NCI-H1092 (cell line): ENCODE measurements at places on chromosomes 7 and 10.

DNA sequence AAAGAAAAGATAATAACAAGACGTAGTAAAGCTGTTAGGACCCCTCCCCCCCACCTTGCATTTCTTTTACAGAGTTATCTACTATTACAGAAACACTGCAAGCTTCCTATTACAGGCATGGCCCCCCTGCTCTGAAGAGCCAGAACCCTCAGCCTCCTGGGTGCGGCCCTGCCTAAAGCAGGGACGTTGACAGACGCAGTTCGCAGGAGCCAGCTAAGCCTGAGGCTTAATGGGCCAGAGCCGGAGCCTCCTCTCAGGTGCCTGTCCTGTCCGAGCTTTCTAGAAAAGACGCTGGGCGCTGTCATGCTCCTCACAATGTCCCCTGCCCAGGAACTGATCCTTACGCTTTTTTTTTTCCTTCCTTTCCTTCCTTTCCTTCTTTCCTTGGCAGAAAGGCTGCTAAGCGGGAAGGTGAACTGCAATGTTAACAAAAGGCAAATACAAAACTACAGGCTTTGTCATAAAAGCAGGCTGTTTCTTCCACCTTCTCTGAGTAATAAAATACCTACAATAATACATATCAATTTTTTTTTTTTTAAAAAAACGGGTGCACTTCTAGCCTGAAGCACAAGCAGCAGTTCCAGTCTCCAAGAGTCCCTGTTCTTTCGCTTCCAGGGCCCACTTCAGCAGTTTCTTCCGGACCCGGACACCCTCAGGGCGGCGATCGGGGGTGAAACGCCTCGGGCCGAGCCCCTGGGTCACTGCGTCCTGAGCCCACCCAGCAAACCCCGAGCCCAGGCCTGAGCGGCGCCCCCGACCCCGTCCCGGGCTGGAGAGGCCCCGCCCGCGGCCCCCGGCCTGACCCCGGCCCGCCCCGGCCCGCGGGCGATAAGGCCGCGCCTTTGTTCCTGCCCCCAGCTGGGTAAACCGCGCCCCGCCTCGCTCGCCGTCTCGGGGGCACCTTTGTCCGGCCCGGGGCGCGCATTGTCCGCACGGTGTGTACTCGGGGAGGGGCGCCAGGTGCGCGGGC is 11.2 kb downstream of the MNX1 start:
- DNase-seq = no peak

GRCh38 chr7:17928055-17928454 is 12.2 kb downstream of the SNX13 start:
- no peak for DNase-seq

- DNase-seq = no peak
These were observed 526 bp upstream of the LAMTOR4 start for GRCh38 chr7:100148225-100148558.

- DNase-seq = no peak
These were observed 8.6 kb downstream of the ZNF786 start for GRCh38 chr7:149081914-149082313.

DNA sequence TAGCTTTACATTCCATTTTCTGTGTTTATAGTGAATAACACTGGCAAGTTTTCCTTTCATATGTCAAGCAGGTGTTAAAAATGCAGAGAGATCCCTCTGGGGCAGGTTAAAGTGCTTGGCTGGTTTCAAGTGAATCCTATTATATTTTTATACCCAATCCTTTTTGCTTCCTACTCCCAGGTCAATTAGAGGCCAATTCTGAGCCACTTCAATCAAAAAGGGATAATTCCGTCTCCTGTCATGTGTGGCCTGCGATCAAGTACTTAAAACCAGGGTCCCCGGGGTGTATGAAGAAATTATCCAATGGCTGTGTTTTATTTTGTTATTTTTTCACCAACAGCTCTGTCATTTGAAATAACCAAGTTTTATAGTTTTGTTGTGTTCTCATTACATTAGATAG is 313.2 kb downstream of the PRPF18 start:
- DNase-seq = no peak

- DNase-seq = no peak
These were observed 51.1 kb downstream of the SHH start for GRCh38 chr7:155761162-155761561.

- no peak for DNase-seq
These were observed 61.7 kb downstream of the ADRA2A start for GRCh38 chr10:111138544-111138943.

- no peak for DNase-seq
These were observed 1.4 kb downstream of the CELF2 start for GRCh38 chr10:11018855-11019631.

DNA sequence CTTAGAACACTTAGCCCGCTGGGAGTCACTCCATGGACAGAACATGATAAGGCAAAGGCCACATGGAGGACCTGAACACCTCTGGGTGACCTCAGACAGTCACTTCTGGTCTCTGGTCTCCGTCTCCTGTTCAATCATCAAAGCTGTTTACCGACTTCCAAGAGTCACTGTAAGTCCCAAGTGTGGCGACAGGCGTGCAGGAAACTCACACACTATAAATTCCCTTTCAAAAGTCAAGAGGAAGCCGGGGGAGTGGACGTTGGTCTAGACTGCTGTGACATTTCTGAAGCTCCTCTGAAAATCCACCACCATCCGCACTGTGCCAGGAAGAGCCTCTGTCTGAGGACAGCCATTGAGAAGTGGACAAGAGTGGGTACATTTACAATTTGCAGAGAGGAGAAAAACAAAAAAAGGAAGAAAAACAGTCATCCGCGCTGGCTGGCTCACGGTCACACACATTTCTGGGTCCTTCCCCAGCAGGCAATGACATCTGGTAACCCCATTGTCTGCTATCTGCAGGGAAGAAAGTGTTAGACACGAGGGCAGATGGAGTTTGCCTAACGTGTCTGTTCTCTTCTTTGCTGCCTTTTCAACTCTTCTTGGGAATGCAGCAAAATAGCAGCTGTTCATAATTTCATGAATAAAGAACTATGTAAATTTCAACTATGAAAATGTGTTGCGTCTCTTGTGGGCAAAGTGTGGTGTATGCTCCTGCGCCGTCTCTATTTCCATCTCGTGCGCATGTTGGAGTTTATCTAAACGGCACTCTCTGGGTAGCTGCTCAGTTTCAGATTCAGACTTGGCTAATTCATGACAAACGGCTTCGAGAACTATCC is 32.9 kb upstream of the CUX1 start:
- no peak for DNase-seq

DNA sequence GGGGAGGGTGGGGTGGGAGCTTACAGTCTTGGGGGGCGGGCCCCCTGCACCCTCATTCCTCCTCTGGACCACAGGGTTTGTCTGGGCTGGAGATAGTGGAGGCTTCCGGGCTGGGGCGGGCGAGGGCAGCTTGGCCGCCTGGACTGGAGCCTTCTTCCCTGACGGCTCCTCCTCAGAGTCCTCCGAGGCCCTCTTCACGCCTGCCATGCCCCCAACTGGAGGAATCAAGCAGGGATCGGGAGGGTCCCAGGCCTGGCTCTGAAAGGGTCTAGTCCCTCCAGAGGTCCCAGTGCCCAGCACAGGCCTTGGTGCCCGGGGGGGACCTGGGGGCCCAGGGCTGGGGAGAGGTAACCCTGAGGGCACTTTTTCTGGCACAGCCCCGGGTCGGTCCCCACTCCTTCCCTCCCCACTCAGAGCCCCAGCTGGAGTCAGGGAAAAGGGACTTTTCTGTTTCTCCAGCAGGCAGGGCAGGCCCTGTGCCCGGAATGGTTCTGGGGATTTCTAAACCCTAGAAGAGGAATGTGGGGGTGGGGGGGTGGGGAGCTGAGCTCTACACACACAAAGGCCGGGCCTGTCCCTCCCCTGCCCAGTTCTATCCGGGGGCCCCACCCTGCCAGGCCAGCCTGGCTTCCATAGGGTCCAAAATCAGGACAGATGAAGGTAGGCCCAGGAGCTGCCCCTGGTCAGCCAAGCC is 11.6 kb downstream of the MICALL2 start:
- DNase-seq = no peak

DNA sequence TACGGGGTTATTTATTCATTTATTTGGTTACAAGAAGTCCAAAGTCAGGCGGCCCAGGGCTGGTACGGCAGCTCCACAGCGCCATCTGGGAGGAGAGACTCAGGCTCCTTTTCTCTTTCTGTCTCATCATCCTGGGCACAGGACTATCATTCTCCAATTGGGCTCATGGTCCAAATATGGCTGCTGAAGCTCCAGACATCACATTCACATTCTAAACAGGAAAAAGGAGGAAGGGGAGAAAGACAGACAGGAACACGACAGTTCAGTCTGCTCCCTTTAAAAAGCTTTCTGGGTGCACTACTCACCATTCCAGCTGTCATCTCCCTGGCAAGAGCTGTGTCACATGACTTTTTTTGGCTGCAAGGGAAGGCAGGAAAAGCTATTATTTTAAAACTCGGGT is 74.4 kb upstream of the PDZD8 start:
- DNase-seq = no peak

DNA sequence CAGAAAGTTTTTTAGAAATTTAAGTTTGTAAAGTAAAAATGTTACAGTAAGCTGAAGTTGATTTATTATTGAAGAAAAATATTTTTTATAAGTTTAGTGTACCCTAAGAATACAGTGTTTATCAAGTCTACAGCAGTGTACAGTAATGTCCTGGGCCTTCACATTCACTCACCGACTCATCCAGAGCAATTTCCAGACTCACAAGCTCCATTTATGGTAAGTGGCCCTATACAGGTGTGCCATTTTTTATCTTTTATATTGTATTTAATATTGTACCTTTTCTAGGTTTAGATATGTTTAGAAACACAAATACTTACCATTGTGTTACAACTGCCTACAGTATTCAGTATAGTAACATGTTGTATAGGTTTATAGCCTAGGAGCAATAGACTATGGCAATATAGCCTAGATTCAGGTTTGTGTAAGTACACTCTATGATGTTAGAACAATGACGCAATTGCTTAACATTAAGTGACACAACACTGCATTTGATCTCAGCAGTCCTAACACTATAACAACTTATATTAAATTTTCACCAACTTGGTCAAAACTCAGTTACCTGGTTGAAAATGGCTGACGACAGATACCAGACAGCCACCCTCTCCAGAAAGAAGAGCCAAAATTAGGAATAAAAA is 45.7 kb downstream of the HIBADH start:
- DNase-seq = no peak

DNA sequence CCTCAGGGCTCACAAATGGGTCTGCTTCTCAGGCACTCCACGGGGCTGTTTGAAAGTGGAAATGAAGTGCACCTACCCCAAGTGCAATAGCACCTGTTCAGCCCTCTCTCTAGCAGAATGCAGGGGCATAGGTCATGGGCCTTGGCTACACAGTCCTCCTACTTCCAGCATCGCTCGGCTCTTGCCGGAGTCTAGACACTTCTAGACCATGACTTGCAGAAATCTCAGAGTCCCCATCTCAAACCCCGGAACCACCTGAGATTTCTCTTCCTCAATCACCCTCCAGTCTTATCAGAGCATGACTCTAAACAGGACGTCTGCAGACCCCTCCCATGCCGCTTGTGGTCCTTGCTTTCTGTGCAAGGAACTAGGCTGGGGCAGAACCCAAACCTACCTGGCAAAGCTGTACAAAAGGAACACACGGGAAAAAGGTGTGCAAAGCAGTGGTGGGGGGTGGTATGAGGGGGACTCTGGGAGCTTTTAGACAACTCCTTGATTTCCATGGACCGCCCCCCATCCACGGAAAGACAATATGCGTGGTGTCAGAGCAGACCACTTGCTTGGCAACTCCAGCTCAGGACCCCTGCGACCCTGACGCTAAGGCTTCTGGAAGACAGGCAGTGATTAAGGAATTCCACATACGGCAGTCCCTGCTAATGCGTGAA is 13.8 kb downstream of the TMEM273 start:
- no peak for DNase-seq

GRCh38 chr10:25557136-25557535 is 376.9 kb upstream of the MYO3A start:
- DNase-seq = no peak

GRCh38 chr10:24952143-24952706 is at the start of gene PRTFDC1:
PRTFDC1 (minus strand) TSS chr10:24952606; CDS start chr10:24952575, 31 bp downstream.
- peak; percentile 10 for DNase-seq

DNA sequence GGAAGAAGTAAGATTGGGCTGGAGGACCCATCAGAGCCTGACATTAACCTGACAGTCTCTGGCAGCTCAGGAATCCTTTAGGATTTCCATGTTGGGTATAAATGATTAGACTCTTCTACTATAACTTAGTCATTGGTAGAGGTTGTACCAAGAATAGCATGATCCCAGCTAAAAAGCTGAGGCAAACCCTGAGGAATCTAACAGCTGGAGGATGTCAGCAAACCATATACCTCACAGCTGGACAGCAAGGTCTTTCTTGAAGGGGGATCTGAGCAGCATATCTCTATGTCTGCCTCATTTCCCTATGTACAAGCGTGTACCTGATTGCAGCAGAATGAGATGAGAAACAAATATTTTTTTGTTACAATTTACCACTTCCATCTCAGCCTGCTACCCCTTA is 103.2 kb downstream of the NPSR1 start:
- DNase-seq = no peak

- DNase-seq = no peak
These were observed 80.6 kb downstream of the ETV1 start for GRCh38 chr7:13908667-13909397.

- DNase-seq = no peak
These were observed 68.4 kb upstream of the TMEM229A start for GRCh38 chr7:124101173-124101768.

GRCh38 chr7:110623436-110623835 is 467.5 kb upstream of the LRRN3 start:
- no peak for DNase-seq

DNA sequence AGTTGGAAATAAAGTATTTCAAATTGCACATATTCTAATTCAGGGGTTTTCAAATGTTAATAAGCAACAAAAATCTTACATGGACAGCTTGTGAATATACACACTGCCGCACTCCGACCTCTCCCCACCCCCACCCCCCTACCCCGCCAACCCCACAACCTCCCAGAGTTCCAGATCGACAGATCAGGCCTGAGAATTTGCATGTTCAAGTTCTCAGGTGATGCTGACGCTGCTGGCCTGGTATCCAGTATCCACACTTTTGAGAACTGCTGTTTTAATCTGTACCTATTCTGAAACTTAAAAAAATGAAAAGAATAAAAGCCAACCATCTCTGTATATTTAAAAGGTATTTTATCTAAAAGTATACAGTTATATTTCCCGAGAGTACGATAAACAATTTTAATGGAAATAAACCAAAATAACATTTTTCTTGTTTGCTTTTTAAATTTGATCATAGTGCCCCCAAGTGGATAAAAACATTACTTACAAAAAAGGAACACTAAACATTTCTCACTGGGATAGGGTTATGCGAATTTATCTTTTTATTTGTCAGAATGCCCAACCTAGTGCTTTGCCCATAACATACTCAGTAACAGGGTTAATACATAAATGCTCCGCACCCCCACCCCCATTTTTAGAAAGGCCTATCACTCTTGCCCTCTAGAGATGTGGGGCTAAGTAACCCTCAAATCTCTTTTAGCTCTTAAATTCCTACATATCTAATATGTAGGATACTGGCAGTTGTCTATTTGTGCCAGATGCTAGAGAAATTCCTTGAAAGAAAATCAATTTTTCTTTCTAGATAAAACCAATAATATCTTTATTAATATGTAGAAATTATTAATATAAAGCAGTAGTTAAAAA is 166.3 kb downstream of the RNF133 start:
- DNase-seq = no peak

GRCh38 chr7:105677410-105677730 is 96.1 kb upstream of the EFCAB10 start:
- no peak for DNase-seq

GRCh38 chr10:77626266-77626935 is 11.2 kb downstream of the KCNMA1 start:
- DNase-seq = no peak
